ENCODE measurements at places on chromosomes 11 and 22. TPM values are rescaled to one million over a fixed set of nuclear protein-coding genes. Genes with fewer than 3 reads are reported as not detected.

- H3K27ac ChIP-seq = peak overlapping the region; percentile 83
- peaks cover 47% of the 10 kb centered on the region for H3K4me1 ChIP-seq
- H3K4me3 ChIP-seq = peak overlapping the region; percentile 59
- DNase-seq = peak; percentile 51
Measured at GRCh38 chr22:30426388-30427353, 1.1 kb downstream of the MTFP1 start.

DNA sequence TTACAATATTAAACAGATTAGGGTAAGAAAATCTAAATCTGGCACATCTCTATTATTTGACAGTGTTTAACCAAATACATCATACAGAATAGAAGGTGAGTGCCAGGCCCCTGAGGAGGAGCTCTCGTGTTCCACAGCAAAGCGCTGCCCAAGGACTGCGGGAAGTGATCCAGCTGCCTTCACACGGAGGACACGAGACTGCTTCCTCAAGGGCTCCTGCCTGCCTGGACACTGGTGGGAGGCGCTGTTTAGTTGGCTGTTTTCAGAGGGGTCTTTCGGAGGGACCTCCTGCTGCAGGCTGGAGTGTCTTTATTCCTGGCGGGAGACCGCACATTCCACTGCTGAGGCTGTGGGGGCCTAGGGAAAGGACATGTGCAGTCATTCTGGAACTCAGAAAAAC lies 71.1 kb downstream of the NCAPD3 start:
- H3K36me3 ChIP-seq = peaks cover 82% of the 10 kb centered on the region
- DNase-seq = no peak
- H3K4me3 ChIP-seq = no peak overlapping the region
- no peak overlapping the region for H3K27ac ChIP-seq

GRCh38 chr22:23216461-23217170 lies 36.3 kb downstream of the BCR start:
- H3K4me3 ChIP-seq = no peak overlapping the region
- H3K27ac ChIP-seq = no peak overlapping the region
- H3K36me3 ChIP-seq = peaks cover 11% of the 10 kb centered on the region
- H3K27me3 ChIP-seq = no peaks in the 10 kb centered on the region
- H3K4me1 ChIP-seq = peaks cover 57% of the 10 kb centered on the region

NCAPD3 gene
- total RNA-seq = 76.5 TPM

DNA sequence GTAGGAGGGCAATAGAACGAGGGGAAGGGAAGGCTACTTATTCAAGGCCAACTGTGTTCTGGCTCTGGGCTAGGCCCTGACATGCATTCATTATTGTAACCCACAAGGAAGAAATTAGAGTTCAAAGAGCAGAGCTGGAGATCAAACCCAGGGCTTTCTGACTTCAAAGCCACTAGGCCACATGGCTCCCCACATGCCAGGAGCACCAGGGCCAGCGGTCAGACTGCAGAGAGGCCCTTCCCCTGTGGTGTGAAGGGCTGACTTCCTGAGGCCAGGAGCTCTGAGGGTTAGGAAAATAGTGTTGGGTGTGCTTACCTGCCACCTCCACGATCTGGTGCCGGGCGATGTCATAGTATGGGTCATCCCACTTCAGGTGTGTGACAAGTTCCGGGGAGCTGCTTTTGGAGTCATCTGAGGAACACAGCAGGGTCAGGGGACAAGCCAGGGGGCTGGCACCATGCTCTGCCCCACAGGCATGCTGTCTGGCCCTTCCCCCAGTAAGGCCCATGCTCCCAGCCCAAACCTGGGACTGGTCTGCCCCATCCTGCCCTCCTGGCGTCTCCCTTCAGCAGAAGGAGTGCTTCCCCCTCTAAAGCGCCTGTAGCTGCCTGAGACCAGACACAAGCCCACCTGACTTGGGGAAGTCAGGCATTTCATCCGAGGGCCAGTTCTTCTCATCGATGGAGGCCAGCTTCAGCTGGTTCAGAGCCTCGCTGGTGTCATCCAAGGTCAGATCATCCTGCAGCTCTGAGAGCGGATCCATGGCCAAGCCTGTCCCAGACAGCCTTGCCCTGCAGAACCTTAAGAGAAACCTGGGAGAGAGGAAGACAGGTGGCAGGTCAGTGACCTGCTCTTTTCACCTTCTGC lies 4.8 kb downstream of the ARHGAP1 start:
- H3K27ac ChIP-seq = no peak overlapping the region
- H3K27me3 ChIP-seq = no peaks in the 10 kb centered on the region
- DNase-seq = no peak
- H3K36me3 ChIP-seq = peaks cover 28% of the 10 kb centered on the region
- H3K4me3 ChIP-seq = no peak overlapping the region

ZBTB16 gene
- 0.18 TPM for total RNA-seq

DNA sequence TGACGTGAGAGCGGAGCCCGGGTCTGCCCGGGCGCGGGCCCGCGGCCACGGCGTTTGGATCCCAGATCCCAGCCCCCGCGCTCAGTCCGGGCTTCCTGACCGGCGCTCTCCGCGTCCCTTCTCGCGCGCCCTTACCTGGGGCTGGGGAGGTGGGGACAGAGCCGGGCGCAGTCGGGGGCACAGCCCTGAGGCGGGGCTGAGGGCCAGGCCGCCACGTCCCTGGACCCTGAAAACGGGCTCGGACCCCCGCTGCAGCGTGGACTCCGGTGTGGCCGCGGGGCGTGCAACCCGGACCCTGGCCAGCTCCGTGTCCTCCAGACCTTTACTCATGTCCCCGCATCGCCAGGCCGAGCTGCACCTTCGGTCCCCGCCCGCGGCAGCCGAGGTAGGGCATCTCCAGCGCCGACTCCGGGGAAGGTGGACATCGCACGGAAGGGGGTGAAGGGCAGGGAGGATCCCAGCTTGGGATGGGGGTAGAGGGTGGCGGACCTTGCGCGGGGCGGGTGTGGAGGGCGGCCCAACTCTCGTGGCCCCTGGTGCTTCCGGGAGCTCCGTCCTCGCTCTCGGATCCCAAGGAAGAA lies 9.9 kb upstream of the AIFM3 start:
- peaks cover 25% of the 10 kb centered on the region for H3K4me1 ChIP-seq
- peaks cover 23% of the 10 kb centered on the region for H3K36me3 ChIP-seq
- H3K4me3 ChIP-seq = no peak overlapping the region
- no peak for DNase-seq
- no peak overlapping the region for H3K27ac ChIP-seq

GRCh38 chr11:65121447-65121864 lies 478 bp downstream of the FAU start:
- no peaks in the 10 kb centered on the region for H3K27me3 ChIP-seq
- peaks cover 71% of the 10 kb centered on the region for H3K36me3 ChIP-seq
- DNase-seq = peak; percentile 52
- peak overlapping the region; percentile 98 for H3K4me3 ChIP-seq
- H3K27ac ChIP-seq = peak overlapping the region; percentile 96

GRCh38 chr22:23696326-23696851 lies 5.6 kb downstream of the RGL4 start:
- H3K4me3 ChIP-seq = no peak overlapping the region
- DNase-seq = no peak
- no peaks in the 10 kb centered on the region for H3K27me3 ChIP-seq
- no peaks in the 10 kb centered on the region for H3K4me1 ChIP-seq
- no peak overlapping the region for H3K27ac ChIP-seq

SULT4A1 gene
- 0.20 TPM for total RNA-seq

- no peak overlapping the region for H3K4me3 ChIP-seq
- H3K27me3 ChIP-seq = no peaks in the 10 kb centered on the region
- H3K4me1 ChIP-seq = no peaks in the 10 kb centered on the region
Measured at GRCh38 chr22:24315367-24315966, 44.8 kb downstream of the SPECC1L start.

MS4A15 gene
- not detected for total RNA-seq

GRCh38 chr11:119788096-119788883 lies 59.3 kb upstream of the NECTIN1 start:
- H3K4me3 ChIP-seq = no peak overlapping the region
- peaks cover 2% of the 10 kb centered on the region for H3K27me3 ChIP-seq
- H3K4me1 ChIP-seq = no peaks in the 10 kb centered on the region
- no peaks in the 10 kb centered on the region for H3K36me3 ChIP-seq
- no peak for DNase-seq

DNA sequence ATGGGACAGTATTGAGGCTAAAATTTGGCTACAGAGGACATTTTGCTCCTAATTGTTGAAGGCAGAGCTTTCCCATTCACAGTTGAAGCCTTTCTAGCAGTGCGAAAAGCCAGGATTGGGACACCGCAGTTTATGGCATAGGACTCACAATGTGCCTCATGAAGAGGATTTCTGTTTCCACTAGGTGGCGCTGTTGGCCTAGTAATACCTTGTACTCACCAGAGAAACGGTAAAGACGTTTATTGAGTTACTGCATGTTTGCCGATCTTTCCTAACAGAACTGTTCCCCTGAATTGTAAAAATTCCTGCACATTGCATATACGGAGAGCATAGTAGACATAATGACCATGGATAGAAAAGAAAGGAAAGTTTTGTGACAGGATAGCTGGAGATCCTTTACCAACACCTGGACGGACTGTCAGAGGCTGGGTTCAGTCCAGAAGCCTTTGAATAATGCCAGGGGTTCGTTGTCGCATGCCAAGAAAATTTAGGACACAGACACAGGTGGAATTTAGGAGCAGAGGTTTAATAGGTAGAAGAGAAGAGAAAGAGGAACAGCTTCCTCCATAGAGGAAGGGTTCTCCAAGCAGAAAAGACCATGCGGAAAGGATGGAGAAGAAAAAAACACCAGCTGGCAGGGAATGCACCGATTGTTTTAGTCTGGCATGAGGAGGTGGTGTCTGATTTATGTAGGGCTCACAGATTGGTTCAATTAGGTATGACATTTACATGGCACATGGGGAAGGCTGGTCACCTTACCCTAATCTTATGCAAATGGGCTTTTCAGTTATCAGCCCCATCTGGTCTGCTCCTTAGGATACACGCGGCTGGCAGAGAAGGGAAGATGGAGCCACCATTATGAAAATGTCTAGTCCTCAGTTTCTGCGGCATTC lies 10.8 kb upstream of the OR51D1 start:
- H3K27ac ChIP-seq = no peak overlapping the region
- no peaks in the 10 kb centered on the region for H3K4me1 ChIP-seq
- H3K36me3 ChIP-seq = no peaks in the 10 kb centered on the region
- peak; percentile 43 for DNase-seq
- no peak overlapping the region for H3K4me3 ChIP-seq

DNA sequence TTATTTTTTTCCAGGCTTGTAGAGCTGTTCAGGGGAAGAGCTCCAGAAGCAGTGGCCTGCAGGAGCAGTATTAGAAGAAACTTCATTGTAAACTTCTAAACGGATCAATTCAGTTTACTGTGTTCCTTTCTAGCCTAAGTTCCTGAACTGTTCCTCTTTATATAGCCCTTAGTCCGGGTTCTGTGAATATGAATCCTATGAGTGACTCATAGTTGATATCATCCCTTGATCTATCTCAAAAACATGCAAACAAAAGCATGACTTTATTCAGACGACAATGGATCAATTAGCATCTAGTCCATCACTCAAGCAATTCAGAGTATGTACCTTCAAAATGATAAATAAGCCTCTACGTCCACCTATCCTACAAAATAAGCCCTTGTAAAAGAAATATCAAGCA lies at the start of gene MMP12:
TSS of gene MMP12 (minus strand) at position 131 of the 400 bp plus-strand sequence. CDS start at position 86, 45 bp downstream.
- H3K36me3 ChIP-seq = no peaks in the 10 kb centered on the region
- no peak within 1 kb of the TSS for H3K27ac ChIP-seq
- H3K4me3 ChIP-seq = no peak within 1 kb of the TSS
- no peak for DNase-seq

- H3K4me1 ChIP-seq = no peaks in the 10 kb centered on the region
- DNase-seq = no peak
- no peak overlapping the region for H3K27ac ChIP-seq
- H3K4me3 ChIP-seq = no peak overlapping the region
- no peaks in the 10 kb centered on the region for H3K27me3 ChIP-seq
Measured at GRCh38 chr11:114322934-114323333, 26.7 kb downstream of the NNMT start.

- H3K4me1 ChIP-seq = peaks cover 8% of the 10 kb centered on the region
- H3K4me3 ChIP-seq = no peak overlapping the region
- H3K36me3 ChIP-seq = peaks cover 47% of the 10 kb centered on the region
- H3K27me3 ChIP-seq = no peaks in the 10 kb centered on the region
- no peak for DNase-seq
Measured at GRCh38 chr11:18314784-18315523, 7.0 kb downstream of the HPS5 start.

KDM4D gene
- 0.74 TPM for total RNA-seq

DNA sequence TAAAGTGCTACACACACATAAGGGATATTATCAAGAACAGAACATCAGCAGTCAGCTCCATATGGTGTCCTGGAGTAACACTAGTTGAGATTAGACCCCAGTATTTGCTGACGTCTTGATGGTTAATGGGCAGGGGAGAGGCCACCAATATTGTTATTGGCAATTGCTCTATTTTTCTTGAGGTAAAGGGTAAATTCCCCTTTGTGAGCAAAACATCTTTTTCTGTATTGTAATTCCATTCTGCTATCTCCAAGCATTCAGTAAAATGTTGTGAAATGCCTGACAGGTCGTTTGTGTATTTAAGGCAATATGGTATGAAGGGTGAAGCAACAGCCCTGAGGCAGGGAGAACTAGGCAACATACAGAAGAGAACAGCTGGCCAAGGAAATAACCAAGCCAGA lies 21.9 kb downstream of the PC start:
- H3K4me1 ChIP-seq = peaks cover 53% of the 10 kb centered on the region
- no peaks in the 10 kb centered on the region for H3K27me3 ChIP-seq
- no peak for DNase-seq
- H3K27ac ChIP-seq = peak overlapping the region; percentile 15

DNA sequence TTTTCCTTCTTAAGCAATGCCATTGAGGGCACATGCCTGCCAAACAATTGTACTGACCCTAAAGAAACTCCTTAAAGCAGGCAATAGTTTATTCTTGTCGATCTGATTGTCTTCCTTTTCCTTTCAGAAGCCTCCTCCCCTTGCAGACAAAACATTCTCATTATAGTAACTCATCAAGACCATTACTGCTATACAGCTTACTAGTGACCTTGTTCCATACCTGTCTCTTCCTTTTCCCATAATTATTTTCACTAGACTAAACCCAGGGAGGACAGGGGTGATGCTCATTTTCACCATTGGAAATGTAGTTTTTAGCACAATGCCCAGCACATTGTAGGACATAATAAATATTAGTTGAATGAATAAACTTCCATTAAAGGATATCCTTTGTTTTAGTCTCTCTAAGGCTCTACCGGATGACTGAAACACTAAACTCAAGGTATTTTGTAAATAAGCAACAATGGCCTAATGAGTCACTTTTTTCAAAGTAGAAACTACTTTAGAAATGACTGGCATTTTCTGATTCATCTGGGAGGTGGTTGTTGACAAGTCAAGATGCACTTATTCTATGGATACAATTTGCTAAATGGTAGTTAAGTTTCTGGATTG lies 9.3 kb upstream of the MSANTD4 start:
- H3K4me1 ChIP-seq = no peaks in the 10 kb centered on the region
- no peak overlapping the region for H3K4me3 ChIP-seq
- H3K27ac ChIP-seq = no peak overlapping the region
- no peaks in the 10 kb centered on the region for H3K36me3 ChIP-seq
- H3K27me3 ChIP-seq = no peaks in the 10 kb centered on the region

MYH9 gene
- 111 TPM for total RNA-seq

Data from K562 (cell line).